ENCODE measurements at places on chromosomes 5 and 9. TPM values are rescaled to one million over a fixed set of nuclear protein-coding genes. Genes with fewer than 3 reads are reported as not detected.

SMIM33 gene
- not detected for total RNA-seq

- H3K27me3 ChIP-seq: no peaks in the 10 kb centered on the region
- H3K36me3 ChIP-seq: no peaks in the 10 kb centered on the region
- DNase-seq: peak; percentile 4
- H3K4me3 ChIP-seq: no peak overlapping the region
Measured at GRCh38 chr5:169545762-169546161, 37.8 kb upstream of the SPDL1 start.

DNA sequence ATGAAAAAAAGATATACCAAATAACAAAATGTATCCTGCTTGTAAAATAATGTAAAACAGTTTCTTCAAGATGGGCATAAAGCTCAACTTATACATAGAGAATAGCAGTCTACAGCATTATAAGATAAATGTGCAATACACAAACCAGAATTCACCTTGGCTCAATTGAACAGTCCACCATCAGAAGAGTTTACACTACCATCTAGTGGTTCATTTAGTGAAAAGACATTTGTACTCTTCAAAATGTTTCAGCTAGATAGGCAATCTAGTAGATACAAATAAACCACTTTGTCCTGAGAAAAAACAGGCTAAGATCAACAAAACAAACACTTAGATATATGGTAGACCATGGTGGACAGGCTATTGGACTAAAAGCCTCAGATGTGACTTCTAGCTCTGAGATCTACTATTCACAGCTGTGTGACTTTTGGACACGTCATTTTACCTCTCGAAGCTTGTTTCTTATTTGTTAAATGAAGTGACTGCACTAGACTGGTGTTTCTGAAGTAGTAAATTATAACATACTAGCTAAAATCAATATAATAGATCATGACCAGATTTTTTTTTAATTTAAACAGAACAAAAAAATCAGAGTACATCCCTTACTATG is 22.1 kb upstream of the TPD52L3 start:
- no peaks in the 10 kb centered on the region for H3K4me1 ChIP-seq
- H3K4me3 ChIP-seq: no peak overlapping the region
- H3K27ac ChIP-seq: no peak overlapping the region
- H3K27me3 ChIP-seq: peaks cover 2% of the 10 kb centered on the region

DNA sequence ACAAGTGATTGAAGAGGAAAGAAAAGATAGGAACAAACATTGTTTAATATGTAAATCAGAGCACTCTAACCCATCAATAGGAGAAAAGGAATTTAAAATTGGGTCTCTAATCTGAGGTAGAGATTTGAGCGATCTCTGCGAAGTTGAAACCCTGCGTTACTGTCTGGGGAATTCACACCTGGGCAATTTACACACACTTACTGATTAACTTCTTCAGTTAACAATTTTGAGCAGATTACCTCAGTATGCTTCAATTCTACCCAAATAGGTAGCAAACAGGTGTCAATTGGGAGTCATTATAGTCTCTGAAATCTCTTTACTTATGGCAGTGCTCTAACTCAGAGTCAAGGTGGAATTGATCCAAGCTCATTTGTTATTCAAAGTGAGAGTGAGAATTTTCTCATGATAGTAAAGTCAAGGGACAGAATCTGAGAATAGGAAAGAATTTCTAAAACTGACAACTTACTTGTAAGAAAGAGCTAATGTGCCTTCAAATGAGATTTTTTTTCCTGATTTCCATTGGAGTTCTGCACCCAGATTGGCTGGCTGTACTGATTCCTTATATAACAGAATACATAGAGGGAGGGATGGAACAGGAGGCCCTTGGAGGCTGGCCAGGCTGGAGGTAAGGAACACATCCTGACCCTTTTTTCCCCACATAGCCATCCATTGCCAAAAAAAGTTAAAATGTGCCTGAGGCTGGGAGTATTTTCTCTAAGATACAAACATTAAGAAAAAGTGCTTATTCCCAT is 27.1 kb upstream of the IFNA14 start:
- no peak overlapping the region for H3K4me3 ChIP-seq
- H3K36me3 ChIP-seq: no peaks in the 10 kb centered on the region
- H3K4me1 ChIP-seq: no peaks in the 10 kb centered on the region
- no peak for DNase-seq
- H3K27ac ChIP-seq: no peak overlapping the region

PTGES gene
- 2.8 TPM for total RNA-seq

GRCh38 chr5:166639151-166639550 is 1652.3 kb upstream of the WWC1 start:
- no peaks in the 10 kb centered on the region for H3K36me3 ChIP-seq
- H3K4me3 ChIP-seq: no peak overlapping the region
- no peak for DNase-seq
- no peaks in the 10 kb centered on the region for H3K27me3 ChIP-seq
- no peak overlapping the region for H3K27ac ChIP-seq

- H3K27me3 ChIP-seq: peaks cover 90% of the 10 kb centered on the region
- no peak for DNase-seq
- no peak overlapping the region for H3K4me3 ChIP-seq
- no peaks in the 10 kb centered on the region for H3K4me1 ChIP-seq
- no peak overlapping the region for H3K27ac ChIP-seq
- no peaks in the 10 kb centered on the region for H3K36me3 ChIP-seq
Measured at GRCh38 chr9:122228191-122228567, 578 bp downstream of the LHX6 start.

DNA sequence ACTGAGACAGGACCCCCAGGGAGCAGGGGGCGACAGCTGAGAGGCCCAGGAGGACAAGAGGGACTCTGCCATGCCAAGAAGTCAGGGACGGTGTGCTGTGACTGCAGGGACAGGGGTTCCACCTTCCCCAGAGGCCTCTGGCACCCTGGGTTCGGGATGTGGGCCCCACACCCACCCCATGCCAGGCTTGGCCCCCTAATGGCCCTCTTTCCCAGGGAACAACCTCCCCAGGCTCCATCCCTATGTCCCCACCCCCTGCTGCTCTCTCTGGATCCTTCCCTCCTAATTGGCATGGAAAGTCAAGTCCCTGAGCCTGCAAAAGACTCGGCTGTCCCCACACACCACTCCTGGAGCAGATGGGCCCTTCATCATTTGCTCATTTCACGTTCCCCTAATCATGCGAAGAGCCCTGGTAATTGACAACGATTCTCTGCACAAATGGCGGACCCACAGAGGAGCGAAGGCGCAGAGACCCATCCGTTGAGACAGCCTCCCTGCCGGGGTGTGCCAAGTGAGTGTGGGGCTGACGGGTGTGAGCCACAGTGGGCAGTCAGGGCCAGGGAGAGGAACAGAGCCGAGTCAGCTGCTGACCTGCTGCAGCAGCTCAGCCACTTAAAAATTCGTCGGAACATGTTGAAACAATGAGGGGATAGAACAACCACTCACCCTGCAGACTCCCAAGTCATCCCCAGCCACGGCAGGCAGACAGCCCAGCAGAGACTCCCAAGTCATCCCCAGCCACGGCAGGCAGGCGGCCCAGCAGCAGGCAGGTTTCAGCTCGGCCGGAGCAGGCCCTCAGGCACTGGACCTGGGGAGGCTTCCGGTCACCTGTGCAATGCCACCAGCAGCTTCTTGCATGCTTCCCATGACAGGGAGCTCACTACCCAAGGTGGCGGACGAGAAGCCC is 109.0 kb downstream of the VAV2 start:
- DNase-seq: no peak
- H3K4me1 ChIP-seq: peaks cover 11% of the 10 kb centered on the region
- no peaks in the 10 kb centered on the region for H3K27me3 ChIP-seq
- no peak overlapping the region for H3K27ac ChIP-seq
- no peak overlapping the region for H3K4me3 ChIP-seq

- H3K27me3 ChIP-seq: no peaks in the 10 kb centered on the region
- peaks cover 5% of the 10 kb centered on the region for H3K4me1 ChIP-seq
- H3K4me3 ChIP-seq: no peak overlapping the region
- DNase-seq: no peak
- H3K36me3 ChIP-seq: no peaks in the 10 kb centered on the region
Measured at GRCh38 chr5:149041242-149041641, 21.6 kb downstream of the SH3TC2 start.

BRINP1 gene
- not detected for total RNA-seq

LCP2 gene
- not detected for total RNA-seq

DNA sequence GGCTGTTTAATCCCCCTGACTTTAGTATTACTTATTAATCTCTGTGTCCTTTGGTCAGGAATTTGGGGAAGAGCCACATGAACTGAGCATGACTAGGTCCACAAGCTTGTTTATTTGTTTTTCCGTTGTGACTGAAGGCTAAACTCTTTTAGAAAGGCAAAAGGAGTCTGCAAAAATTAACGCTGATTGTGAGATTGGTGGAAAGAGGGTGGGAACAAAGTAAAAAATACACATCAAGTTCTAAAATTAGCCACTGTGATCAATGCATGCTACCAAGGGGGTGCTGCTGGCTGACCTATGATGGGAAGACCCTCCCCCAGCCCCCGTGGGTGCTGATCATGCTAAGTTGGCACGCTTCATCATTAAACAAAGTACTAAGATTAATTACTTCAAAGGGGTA is 356.8 kb downstream of the ADGRV1 start:
- H3K4me1 ChIP-seq: no peaks in the 10 kb centered on the region
- no peak for DNase-seq
- no peak overlapping the region for H3K27ac ChIP-seq
- no peaks in the 10 kb centered on the region for H3K36me3 ChIP-seq
- no peaks in the 10 kb centered on the region for H3K27me3 ChIP-seq

DNA sequence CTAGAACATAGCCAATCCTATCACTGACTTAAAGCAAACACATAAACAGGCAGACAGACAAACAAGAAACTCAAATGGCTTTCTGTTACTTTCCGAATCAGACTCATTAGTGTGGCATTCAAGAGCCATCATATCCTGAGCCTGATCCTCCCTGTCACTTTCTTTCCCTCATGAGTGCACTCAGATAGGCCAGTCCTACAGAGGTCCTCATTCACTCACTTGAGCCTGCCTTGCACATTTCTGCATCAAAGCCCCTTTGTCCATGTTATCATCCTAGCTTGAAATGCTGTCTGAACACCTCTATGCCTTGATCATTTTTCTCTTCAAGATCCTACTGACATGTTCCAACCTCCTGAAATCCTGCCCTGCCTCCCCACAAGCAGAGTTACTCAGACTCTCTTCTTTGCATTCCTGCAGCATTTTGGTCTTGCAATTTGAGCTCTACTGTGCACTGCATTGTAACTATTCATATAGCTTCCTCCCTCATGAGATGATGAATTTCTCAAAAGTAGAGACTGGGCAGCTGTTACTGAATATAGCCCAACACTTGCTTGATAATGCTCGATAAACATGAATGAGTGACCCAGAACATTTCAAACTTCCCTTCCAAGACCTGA is 126.9 kb downstream of the PALM2AKAP2 start:
- DNase-seq: peak; percentile 71
- H3K36me3 ChIP-seq: no peaks in the 10 kb centered on the region
- H3K4me3 ChIP-seq: no peak overlapping the region
- H3K27ac ChIP-seq: peak overlapping the region; percentile 76
- H3K27me3 ChIP-seq: no peaks in the 10 kb centered on the region

DNA sequence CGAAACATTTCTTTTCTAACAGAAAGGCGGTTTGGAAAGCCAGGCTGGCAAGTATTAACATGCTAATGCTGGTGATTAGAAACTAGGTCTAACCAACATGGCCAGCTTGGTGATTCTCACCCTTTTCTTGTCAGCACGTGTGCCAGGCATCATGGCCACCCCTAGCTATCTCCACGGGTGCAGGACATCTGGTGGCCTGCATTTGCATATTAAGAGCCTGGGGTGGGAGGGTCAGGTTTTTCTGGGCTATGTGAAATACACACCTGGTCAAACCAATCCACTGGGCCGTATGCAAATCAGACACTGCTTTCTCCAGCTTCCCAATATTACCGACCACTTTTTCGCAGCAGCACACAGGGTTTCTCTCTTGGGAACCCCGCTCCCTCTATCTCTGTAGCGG is 612.1 kb downstream of the PTPRD start:
- H3K4me1 ChIP-seq: no peaks in the 10 kb centered on the region
- no peaks in the 10 kb centered on the region for H3K27me3 ChIP-seq
- H3K4me3 ChIP-seq: no peak overlapping the region
- no peak overlapping the region for H3K27ac ChIP-seq
- DNase-seq: no peak
- H3K36me3 ChIP-seq: no peaks in the 10 kb centered on the region

- H3K27ac ChIP-seq: no peak overlapping the region
- no peaks in the 10 kb centered on the region for H3K27me3 ChIP-seq
- H3K36me3 ChIP-seq: no peaks in the 10 kb centered on the region
- no peak overlapping the region for H3K4me3 ChIP-seq
- no peak for DNase-seq
Measured at GRCh38 chr5:168908207-168908606, 329.0 kb upstream of the PANK3 start.

GPX3 gene
- 0.28 TPM for total RNA-seq

- no peak overlapping the region for H3K4me3 ChIP-seq
- peak; percentile 51 for DNase-seq
- H3K36me3 ChIP-seq: no peaks in the 10 kb centered on the region
- peaks cover 5% of the 10 kb centered on the region for H3K4me1 ChIP-seq
- H3K27ac ChIP-seq: peak overlapping the region; percentile 17
Measured at GRCh38 chr5:172603251-172603806, 37.7 kb upstream of the NEURL1B start.

DNA sequence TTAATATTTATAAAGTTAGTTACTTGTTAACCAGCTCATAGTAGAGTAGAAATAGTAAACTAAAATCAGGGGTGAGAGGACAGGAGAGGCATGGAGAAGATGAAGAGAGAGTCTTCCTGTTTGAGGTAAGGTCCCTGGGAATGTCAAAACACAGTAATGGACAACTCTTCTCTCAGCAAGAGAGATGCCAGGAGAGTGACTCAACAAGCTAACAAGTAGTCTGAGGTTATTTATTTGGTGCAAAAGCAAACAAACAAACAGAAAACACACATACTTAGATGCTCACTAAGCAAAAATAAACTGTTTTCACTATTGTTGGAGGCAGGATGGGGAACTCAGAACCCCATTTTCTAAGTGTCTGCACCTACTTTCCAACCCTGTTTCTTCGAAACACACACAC is 333.2 kb upstream of the RFX3 start:
- H3K4me1 ChIP-seq: peaks cover 3% of the 10 kb centered on the region
- no peak overlapping the region for H3K4me3 ChIP-seq
- DNase-seq: peak; percentile 41
- no peak overlapping the region for H3K27ac ChIP-seq
- H3K36me3 ChIP-seq: peaks cover 8% of the 10 kb centered on the region
- H3K27me3 ChIP-seq: no peaks in the 10 kb centered on the region

- DNase-seq: no peak
- H3K27me3 ChIP-seq: no peaks in the 10 kb centered on the region
Measured at GRCh38 chr9:12777121-12778022, 2.6 kb downstream of the LURAP1L start.

DBH gene
- total RNA-seq: not detected

- no peaks in the 10 kb centered on the region for H3K4me1 ChIP-seq
- DNase-seq: no peak
- H3K36me3 ChIP-seq: no peaks in the 10 kb centered on the region
- H3K4me3 ChIP-seq: no peak overlapping the region
Measured at GRCh38 chr5:2908086-2908485, 156.6 kb upstream of the IRX2 start.

- H3K27ac ChIP-seq: no peak overlapping the region
- DNase-seq: no peak
- H3K36me3 ChIP-seq: no peaks in the 10 kb centered on the region
Measured at GRCh38 chr9:87556039-87556438, 58.4 kb downstream of the DAPK1 start.

- no peaks in the 10 kb centered on the region for H3K27me3 ChIP-seq
- no peaks in the 10 kb centered on the region for H3K4me1 ChIP-seq
- no peak overlapping the region for H3K27ac ChIP-seq
- H3K36me3 ChIP-seq: no peaks in the 10 kb centered on the region
Measured at GRCh38 chr9:73011181-73011750, 58.4 kb upstream of the ALDH1A1 start.
